ENCODE measurements at places on chromosomes 13 and 19.

DNA sequence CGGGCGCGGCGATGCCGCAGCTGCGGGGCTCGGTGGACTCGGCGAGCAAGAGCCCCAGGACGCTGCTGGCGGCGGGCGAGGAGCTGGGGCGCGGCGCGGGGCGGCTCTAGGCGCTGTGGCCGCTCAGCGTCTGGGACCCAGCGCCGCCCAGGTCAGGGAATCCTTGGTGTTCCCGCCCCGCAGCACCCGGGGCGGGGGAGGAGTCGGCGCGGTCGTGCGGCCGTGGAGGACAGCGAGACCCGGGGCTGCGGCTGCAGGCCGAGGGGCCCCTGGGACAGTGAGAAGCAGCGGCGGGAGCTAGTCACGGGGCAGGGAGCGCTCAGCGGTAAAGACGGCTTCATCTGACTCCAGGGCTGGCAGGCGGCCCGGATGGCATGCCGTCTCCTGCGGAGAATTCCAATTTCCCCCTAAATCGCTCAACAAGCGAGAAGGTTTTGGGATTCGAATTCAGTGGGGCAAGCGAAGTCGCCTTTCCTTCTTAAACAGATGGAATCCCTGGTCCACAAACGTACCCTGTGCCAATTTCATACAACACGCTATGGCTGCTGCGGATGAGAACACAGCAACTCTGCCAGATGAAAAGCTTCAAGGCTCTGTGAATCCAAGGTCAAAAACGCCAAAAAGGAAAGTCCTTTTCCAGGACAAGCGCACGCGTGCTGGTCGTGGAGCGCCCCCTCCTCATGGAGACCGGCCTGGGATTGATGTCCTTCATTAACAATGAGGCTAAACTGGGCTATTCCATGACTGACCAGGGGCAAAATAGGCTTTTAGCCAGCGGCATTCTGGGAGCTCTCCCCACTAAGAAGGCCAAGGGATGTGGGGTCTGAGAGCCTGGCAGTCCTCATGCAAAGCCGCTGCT, 4.2 kb upstream of the ZSCAN4 start:
- peak; percentile 72 for DNase-seq

DNA sequence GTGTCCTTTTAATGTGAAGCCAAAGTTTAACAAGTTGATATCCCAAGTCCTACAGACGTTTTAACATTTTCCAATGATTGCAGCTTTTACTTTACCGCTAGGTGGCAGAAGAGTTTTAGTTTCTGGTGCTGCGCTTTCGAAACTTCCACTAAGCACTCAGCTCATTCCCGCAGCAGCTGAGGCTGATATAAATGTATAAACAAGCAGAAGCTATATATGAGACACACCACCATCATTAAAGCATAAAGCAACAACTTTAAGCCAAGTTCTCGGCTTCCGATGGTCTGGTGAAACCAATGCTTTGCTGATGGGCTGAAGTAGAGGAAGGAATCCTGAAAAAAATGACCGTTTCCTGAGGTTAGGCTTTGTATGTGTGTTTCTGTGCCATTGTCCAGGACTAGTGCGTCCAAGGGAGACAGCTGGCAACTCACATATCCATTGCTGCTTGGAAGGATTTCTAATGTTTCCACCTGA, 753.9 kb downstream of the OLFM4 start:
- DNase-seq = peak; percentile 53

DNA sequence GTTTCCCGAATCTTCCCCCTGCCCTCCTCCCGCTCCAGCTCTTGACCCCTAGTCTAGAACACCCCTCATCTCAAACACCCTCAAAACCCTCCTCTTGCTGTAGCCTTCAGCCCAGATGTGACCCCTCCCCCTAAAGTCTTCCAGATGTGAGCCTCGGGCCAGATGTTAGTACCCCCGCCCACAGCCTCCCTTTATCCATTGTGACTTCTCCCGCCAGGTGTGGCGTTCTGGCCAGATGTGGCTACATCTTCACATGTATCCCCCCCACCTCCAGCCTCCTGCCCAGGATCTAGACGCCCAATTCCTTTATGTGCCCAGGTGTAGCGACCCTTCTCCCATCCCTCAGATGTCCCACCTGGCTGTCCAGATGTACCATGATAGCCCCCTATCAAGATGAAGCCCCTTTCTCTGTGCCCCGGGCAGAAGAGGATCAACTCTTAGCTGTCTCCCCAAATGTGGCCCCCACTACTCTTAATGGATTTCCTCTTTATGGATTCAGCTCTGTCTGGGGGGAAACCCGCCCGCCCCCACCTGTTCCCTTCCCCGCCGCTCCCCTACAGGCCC, 517 bp upstream of the LTBP4 start:
- DNase-seq = peak; percentile 73

GRCh38 chr13:48938308-48938943, 37.3 kb upstream of the FNDC3A start:
- no peak for DNase-seq

DNA sequence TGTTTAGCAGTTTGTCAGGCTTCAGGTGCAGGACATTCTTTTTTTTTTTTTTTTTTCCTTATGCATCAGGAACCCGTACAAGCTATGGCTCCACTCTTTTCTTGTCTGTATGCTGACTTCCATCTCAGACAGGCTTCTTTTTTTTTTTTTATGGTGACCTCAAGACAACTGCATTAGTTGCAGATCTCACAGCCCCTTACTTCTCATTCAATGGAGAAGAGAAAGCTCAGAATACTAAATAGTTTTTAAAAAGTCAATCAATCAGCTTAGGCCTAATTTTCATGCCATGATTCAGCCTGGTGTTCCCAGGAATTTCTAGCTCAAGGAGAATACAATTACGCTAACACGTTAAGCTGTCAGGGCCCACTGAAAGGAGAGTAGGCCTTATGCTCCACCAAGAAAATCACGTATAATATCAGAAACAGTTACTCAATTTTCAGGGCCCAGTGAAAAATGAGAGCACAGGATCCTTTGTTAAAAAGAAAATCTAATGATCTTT, 1596.0 kb upstream of the MIR17HG start:
- DNase-seq = no peak

DNA sequence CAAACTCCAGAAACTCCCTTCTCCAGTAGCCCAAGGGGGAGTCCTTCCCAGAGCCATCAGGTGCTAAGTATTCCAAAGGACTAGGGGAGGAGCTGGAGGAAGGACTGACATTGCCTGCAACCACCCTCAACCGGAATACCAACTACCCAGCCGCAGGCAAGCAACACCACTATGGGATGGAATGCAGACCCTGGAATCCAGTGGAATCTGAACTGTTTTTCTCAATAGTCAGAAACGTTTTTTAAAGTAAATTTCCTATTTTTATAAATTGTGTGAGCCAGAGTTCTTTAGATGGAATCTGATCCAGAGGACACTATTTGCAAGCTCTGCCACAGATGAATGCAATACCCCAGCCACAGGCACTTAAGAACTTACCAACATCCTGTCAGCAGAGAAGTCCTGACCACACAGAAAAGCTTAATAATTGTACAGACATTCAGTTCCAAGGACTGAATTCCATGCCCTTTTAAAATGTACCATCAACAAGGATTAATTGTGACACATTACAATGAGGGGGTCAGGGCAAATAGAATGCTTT, 92.1 kb downstream of the USP12 start:
- no peak for DNase-seq

DNA sequence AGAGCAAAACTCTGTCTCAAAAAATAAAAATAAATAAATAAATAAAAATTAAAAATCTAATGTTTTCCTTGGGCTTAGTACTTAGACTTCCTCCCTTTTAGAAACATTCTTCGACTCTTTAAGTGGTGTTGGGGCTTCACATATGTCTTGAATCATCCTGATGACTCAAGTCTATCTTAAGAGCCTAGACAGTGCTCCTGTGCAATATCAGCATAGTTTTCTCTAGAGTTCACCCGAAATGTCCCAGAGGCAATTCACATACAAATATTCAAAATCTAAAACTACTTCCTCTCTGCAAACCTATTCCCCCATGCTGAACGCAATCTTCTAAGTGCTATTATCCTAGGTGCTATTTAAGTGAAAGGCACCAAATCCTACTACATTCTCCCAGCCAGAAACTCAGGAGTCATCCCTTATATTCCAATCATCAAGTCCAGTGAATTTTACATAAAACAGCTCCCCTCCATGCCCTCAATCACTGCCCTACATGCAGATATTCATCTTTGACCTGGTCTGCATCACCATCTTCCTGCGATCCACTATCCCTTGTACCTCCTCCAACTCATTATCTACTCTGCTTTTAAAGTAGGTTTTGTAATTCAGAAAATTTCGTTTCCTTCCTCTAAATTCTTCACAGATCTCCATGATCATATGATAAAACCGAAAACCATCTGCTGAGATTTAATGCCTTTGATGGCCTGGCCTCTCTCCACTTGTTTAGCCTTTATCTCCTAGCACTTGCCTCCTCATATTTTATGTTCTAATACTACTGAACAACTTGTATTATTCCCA, 102.7 kb downstream of the ELF1 start:
- DNase-seq = no peak

DNA sequence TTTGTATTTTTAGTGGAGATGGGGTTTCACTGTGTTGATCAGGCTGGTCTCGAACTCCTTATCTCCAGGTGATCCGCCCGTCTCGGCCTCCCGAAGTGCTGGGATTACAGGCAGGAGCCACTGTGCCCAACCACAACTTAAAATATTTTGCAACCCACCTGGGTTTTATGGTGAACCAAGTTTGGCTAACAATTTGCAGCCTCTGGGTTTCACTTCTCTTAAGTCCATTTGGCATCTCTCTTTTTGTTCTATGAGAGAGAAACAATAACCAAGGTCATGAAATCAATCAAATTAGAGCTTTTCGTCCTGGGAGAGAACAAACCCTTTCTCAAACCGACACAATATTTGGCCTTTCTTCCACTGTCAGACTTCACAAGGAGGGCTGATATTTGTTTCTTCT, 5.6 kb upstream of the SMAD9 start:
- no peak for DNase-seq

- no peak for DNase-seq
Observed at GRCh38 chr19:50794074-50794875, 4.1 kb downstream of the ACP4 start.

- no peak for DNase-seq
Observed at GRCh38 chr13:59663707-59664106, 500.0 kb downstream of the DIAPH3 start.

GRCh38 chr13:109665240-109665639, 121.1 kb downstream of the IRS2 start:
- no peak for DNase-seq

GRCh38 chr19:45069056-45069455, 7.2 kb downstream of the ZNF296 start:
- DNase-seq = no peak

- peak; percentile 50 for DNase-seq
Observed at GRCh38 chr19:2048959-2049740, 1.9 kb downstream of the MKNK2 start.

DNA sequence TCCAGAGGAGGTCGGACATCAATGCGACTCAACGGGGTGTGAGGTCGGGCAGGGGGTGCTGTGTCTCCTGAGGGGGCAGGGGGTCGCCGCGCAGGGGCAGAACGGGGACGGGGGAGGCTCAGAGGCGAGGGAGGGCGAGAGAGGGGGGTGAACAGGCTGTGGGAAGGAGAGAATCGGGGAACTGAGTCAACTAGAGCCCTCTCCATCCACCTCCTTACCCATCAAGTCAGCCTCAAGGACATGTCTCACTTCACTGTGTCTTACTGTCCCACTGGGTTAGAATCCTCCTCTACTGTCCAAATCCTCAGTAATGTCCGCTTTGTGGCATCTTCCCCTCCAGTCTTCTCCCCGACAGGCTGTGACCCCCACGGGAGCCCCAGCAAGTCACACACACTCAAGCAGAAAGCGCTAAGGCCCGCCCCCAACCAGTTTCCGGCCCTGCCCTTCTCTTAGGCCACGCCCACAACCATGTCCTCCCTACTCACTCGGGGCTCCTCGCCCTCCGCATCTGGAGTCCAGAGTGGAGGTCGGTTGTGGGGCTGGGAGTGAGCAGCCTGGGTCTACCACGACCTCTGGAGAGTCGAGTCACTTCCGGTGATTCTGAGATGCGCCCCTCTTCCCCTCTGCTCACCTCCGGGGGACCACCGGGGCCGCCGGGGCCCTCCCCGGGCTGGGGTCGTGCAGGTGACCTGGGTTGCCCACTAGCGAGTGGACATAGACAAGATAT, 9.3 kb downstream of the PLEKHA4 start:
- peak; percentile 46 for DNase-seq

DNA sequence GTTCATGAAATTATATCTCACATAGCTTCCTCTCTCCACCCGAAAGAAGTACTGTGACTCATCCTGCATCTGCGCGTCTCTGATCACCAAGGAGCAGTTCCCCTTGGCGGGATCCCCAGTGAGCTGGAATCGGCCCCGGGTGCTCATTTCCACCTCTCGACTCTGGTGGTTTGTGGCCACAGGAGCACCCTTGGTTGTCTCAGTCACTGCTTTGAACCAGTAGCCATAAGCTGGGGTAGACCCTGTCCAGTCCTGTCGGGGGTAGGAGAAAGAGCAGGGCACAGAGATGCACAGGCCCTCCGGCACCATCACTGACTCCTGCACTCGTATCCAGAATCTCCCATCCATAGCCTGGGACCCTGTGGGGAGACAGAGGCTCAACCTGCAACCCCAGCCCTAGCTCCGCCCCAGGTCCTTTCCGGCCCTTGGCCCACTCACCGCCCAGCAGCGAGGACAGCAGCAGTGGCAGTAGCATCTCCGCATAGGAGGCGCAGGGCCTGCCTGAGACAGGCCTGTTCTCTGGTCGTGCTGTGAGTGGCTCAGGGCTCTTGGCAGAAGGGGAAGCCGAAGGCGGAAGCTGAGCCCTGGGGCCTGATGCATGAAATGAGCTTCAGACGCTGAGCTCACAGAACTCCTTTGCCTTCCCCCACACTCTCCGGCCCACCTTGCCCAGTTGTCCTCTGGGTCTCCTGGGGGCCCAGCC, at the start of gene SIGLEC10:
TSS of gene SIGLEC10 (minus strand) at position 536 of the 703 bp plus-strand sequence. CDS start at position 475, 61 bp downstream.
- DNase-seq = peak; percentile 44

- DNase-seq = no peak
Observed at GRCh38 chr13:100892981-100893380, 218.4 kb upstream of the TMTC4 start.

GRCh38 chr13:66492479-66492878, 737.7 kb downstream of the PCDH9 start:
- no peak for DNase-seq

GRCh38 chr19:52660981-52661380, 22.8 kb upstream of the ZNF83 start:
- no peak for DNase-seq

DNA sequence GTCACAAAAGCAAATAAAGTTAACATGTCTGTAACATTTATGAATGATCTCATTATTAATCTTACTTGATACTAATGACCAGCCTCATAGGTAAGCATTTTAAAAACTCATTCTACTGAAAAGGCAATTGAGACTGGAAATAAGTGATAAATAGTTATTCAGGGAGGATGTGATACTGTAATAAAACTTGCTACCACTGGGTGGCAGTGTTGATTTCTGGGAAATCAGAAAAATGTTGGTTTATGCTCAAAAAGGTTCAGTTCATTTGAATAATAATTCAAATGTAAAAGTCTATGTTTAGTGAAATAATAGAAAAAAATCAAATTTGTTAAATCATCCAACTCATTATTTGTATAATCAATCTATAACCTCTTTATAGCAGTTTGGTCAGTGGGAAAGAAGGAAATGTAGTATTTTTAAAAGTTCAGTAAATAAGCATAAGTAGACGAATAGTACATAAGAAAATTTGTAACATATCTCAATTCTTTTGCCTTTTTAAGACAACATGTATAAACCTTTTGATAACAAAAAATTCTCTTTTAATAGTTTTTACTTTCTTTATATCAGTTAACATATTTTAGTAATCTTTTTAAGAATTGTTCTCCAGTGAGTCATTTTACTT, 9.6 kb downstream of the ABHD13 start:
- no peak for DNase-seq

Measured in femur (tissue), 1 donor.